A549 treated with CpdA at 1 μM for 4 hours (cell line): ENCODE measurements at places on chromosomes 7 and 10. TPM values are rescaled to one million over a fixed set of nuclear protein-coding genes. Genes with fewer than 3 reads are reported as not detected.

The TRPV5 gene
- not detected in 5 replicates for total RNA-seq

The ZNF736 gene
- total RNA-seq, result 0.02 TPM in 1 of 5 replicates, not detected in the others

The CBLL1 gene
- 28.9 to 61.1 TPM (median 31.0 TPM) in 5 replicates for total RNA-seq

The PMPCB gene
- 60.7 to 74.4 TPM (median 67.9 TPM) in 5 replicates for total RNA-seq

The PRR15 gene
- 1.1 to 1.3 TPM (median 1.3 TPM) in 5 replicates for total RNA-seq

The CALCR gene
- not detected in 5 replicates for total RNA-seq

The IL15RA gene
- 3.3 to 4.5 TPM (median 3.8 TPM) in 5 replicates for total RNA-seq

The IGFBP3 gene
- 178 to 294 TPM (median 243 TPM) in 5 replicates for total RNA-seq

The CFAP58 gene
- total RNA-seq, result 0.09 to 0.15 TPM (median 0.12 TPM) in 5 replicates

The PLXNA4 gene
- 0.58 to 2.1 TPM (median 1.3 TPM) in 5 replicates for total RNA-seq

The NAPEPLD gene
- total RNA-seq, result 4.1 to 6.1 TPM (median 4.6 TPM) in 5 replicates

The SFMBT2 gene
- total RNA-seq, result 10.3 to 14.6 TPM (median 12.2 TPM) in 5 replicates
